Naive thymus-derived CD8-positive, alpha-beta T cell (primary cell): ENCODE measurements at places on chromosomes 5 and 9.

DNA sequence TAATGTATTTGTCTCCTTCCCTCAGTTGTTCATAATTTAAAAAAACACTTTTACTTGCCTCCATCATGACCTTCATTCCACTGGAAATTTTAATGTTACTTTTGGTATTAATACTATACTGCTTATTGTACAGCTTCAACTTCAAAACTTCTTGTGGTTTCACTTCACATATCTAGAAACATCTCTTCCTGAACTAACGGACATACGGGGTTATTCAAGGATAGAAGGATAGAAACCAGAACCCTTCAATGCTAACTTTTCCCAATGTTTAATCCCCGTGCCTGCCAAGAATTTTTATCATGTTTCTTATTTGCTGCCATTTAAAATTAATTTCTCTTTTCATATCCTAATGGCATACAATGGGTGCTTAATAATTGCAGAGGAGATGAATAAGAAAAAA lies 36.3 kb upstream of the SETD9 start:
- no peaks in the 10 kb centered on the region for H3K27me3 ChIP-seq
- H3K4me1 ChIP-seq: peaks cover 5% of the 10 kb centered on the region
- no peak overlapping the region for H3K4me3 ChIP-seq
- peaks cover 16% of the 10 kb centered on the region for H3K36me3 ChIP-seq
- DNase-seq: no peak

GRCh38 chr5:84088996-84089395 lies 295.7 kb downstream of the EDIL3 start:
- no peak for DNase-seq
- H3K27ac ChIP-seq: no peak overlapping the region
- H3K4me3 ChIP-seq: no peak overlapping the region
- peaks cover 2% of the 10 kb centered on the region for H3K27me3 ChIP-seq

- no peaks in the 10 kb centered on the region for H3K27me3 ChIP-seq
- no peaks in the 10 kb centered on the region for H3K4me1 ChIP-seq
- H3K27ac ChIP-seq: no peak overlapping the region
- no peaks in the 10 kb centered on the region for H3K36me3 ChIP-seq
- H3K4me3 ChIP-seq: no peak overlapping the region
These were observed 655.7 kb upstream of the ITGA1 start for GRCh38 chr5:52132053-52132452.

DNA sequence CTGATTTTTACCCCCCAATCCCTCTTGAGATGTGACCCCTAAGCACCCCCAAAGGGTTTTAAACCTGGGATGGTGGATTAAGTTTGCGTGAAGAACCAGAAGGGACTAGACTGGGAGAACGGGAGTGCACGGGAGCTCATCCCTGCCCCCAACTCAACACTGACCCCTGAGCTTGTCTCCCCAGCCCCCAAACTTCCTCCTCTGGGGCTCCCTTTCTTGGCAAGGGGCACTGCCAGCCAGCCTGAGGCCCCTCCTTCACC lies 5.0 kb upstream of the SET start:
- peak overlapping the region; percentile 98 for H3K4me3 ChIP-seq
- DNase-seq: no peak
- H3K27me3 ChIP-seq: no peaks in the 10 kb centered on the region
- H3K36me3 ChIP-seq: no peaks in the 10 kb centered on the region
- peak overlapping the region; percentile 98 for H3K27ac ChIP-seq
- H3K4me1 ChIP-seq: peaks cover 46% of the 10 kb centered on the region

DNA sequence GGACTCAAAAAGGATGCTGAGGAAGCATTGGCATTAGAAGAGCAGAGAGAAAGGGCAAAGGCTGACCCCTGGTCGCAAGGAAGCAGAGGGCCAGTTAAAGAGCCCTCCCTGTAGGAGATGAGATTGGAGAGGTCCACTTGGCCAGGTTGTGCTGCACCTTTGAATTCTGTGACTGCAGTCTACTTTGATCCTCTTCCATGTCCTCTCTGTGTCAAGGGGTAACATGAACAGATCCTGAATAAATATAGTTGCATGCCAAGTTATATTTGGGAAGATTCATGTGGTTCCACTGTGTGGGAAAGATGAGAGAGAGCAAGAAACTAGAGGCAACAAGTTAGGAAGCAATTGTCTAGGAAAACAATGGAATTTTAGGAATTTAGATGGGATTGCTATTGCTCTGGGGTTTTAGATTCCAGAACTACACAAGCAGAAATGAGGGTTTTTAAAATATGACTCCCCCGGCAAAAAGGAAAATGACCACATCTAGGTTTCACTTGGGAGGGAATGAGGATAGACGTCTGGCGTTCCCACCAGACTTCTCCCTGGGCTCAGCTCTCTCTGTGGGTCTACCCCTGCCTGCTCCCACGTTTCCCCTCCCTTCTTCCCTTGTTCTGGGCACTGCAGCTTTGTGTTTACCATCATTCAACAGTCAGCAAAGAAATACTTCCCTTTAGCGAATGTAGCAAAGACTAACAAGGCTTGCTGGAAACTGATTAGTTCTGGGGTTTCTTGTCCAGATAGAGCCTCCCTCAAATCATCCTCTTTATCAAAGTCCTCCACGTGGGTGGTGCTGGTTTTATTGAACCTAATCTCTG lies 63.6 kb downstream of the SNX18 start:
- H3K27ac ChIP-seq: no peak overlapping the region
- no peaks in the 10 kb centered on the region for H3K36me3 ChIP-seq
- H3K27me3 ChIP-seq: no peaks in the 10 kb centered on the region
- H3K4me1 ChIP-seq: peaks cover 4% of the 10 kb centered on the region

DNA sequence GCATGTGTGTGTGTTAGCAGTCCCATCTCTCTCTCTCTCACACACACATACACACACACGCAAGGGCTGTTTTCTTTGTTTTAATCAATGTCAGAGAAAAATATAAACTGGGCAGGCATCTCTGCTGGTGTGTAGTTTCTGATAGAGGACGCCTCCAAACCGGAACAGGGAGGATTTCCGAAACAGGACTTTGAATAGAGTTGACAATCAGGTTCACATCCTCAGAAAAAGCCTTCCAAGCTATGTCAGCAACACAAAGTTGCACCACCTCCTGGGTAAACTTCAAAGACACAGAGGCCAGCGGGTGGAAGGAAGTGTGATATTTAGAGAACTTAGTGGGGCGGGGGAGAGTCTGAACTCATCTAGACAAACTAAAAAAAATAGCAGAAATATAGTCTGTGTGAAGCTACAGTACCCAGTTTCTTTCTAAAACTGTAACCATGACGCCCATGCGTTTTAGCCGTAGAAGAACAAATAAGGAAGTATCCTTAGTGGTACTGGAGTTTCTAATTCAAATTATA lies 1.2 kb downstream of the ST8SIA4 start:
- peak overlapping the region; percentile 85 for H3K4me3 ChIP-seq
- no peaks in the 10 kb centered on the region for H3K27me3 ChIP-seq
- H3K36me3 ChIP-seq: no peaks in the 10 kb centered on the region
- H3K27ac ChIP-seq: peak overlapping the region; percentile 96
- peak; percentile 56 for DNase-seq
- peaks cover 36% of the 10 kb centered on the region for H3K4me1 ChIP-seq

DNA sequence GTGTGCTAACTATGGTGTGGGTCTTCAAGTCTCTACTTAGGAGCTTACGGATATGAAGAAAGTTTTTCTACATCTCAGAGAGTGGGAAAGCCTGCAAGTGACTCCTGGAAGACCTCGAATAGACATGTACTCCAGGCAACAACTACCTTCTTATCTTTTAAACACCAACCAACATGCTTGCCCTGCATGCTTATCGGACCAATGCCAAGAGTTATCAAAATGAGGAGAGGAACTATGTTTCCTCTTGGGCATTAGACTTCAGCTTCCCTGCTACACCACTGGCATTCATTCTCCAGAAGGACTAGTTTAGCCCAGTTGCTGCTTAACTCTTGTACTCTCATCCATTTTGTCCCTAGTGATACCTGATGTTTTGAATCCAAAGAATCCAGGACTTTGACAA lies 74.7 kb upstream of the MAN2A1 start:
- H3K36me3 ChIP-seq: no peaks in the 10 kb centered on the region
- H3K4me1 ChIP-seq: no peaks in the 10 kb centered on the region
- DNase-seq: no peak
- H3K27ac ChIP-seq: no peak overlapping the region
- no peak overlapping the region for H3K4me3 ChIP-seq

GRCh38 chr5:159905496-159905895 lies 10.8 kb upstream of the ADRA1B start:
- H3K36me3 ChIP-seq: no peaks in the 10 kb centered on the region
- no peaks in the 10 kb centered on the region for H3K27me3 ChIP-seq
- DNase-seq: no peak
- H3K4me1 ChIP-seq: peaks cover 8% of the 10 kb centered on the region

DNA sequence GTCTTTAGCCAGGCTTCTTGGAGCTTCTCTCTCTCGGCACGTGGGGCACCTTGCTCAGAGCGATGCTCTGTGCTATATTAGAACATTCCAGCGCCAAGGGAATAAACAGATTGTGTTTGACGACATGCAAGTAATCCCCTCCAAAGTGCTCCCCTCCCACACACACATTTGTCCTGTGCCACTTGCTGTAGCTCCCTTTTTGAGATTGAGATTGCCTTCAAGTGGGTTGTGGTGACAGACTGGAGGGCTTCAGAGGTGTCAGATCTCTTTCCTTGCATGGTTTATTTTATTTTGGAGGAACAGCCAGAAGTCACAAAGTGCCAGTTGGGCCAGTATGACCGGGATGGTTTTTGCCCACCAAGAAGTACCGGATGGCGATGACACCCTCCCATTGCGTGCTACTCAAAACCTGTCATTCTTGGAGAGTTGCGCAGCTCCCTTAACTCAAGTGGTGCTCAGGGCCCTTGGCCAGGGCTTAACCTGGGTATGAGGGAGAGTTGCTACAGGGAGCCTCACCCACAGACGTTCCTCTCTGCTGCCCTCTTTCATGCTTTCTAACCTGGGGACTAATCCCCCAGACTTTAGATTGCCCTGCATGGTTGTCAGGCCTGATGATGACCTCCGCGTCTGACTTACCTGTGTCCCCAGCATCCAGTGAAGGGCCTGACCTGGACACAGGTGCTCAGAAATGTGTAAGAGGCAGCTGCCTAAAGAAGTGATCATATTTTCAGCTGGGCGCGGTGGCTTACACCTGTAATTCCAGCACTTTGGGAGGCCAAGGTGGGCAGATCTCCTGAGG lies 18.8 kb upstream of the RPL26L1 start:
- no peak overlapping the region for H3K27ac ChIP-seq
- DNase-seq: no peak
- H3K4me3 ChIP-seq: no peak overlapping the region
- peaks cover 4% of the 10 kb centered on the region for H3K36me3 ChIP-seq
- H3K4me1 ChIP-seq: no peaks in the 10 kb centered on the region

- H3K4me3 ChIP-seq: peak overlapping the region; percentile 80
- H3K4me1 ChIP-seq: peaks cover 55% of the 10 kb centered on the region
These were observed 7.4 kb downstream of the SMARCA2 start for GRCh38 chr9:2022560-2022959.

DNA sequence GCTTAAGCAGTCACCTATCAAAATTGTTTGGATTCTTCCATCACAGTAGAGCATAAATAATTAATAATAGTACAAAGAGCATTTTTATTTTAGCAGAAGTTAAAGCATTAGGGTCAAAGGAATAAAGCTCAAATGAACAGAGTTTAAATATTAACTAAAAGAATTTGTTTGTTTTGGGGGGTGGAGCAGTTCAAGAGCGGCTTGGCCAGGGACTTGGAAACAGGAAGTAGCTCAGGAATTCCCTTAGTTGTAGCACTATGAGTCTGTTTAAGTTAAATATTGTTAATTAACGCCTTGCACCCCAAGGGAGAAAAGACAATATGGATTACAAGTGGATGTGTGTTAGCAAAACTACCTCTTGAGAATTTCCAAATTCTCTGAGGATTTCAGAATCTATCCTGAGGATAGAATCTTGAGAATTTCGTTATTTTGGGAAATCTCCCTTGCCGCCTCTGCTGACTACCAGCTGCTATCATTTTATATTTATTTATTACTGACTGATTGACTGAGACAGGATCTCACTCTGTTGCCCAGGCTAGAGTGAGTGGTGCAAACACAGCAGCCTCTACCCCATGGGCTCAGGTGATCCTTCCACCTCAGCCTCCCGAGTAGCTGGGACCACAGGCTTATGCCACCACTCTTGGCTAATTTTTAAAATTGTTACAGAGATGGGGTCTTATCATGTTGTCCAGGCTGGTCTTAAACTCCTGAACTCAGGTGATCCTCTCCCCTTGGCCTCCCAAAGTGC lies 96.7 kb upstream of the CHD1 start:
- no peak overlapping the region for H3K4me3 ChIP-seq
- H3K27me3 ChIP-seq: no peaks in the 10 kb centered on the region

GRCh38 chr5:64462391-64462790 lies 43.4 kb upstream of the RGS7BP start:
- H3K36me3 ChIP-seq: peaks cover 5% of the 10 kb centered on the region
- DNase-seq: no peak
- H3K4me1 ChIP-seq: no peaks in the 10 kb centered on the region
- H3K27me3 ChIP-seq: no peaks in the 10 kb centered on the region

DNA sequence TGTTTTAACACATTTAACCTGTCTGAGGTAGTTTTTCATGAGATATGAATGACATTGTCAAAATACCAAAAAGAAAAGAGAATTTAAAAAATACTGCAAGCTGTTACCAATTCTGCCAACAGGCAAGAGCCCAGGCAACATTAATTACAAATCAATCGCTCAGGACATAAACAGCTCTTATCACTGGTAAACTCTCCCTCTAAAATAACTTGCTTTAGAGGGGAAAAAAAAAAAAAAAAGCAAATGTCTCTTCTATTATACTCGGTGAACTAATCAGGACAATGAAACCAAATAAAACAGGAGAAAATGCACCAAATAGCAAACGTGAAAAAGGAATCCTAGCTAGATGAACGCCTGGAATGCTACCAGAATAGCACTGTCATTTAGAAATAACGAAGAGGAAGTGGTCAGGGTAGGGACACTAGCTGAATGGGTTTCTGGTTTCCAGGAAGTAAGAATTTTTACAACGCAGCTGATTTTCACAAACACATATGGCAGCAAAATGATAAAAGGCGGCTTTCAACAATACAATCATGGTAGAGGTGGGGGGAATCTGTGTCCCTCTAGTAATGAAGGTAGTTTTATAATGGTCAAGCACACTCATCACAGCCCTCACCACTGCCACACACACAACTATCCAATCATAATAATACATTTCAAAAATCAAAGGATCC lies 94.9 kb downstream of the DENND1A start:
- H3K27me3 ChIP-seq: no peaks in the 10 kb centered on the region
- peaks cover 28% of the 10 kb centered on the region for H3K4me1 ChIP-seq
- H3K4me3 ChIP-seq: peak overlapping the region; percentile 62
- peak overlapping the region; percentile 54 for H3K27ac ChIP-seq
- peaks cover 22% of the 10 kb centered on the region for H3K36me3 ChIP-seq

GRCh38 chr5:149500922-149501582 lies 50.2 kb downstream of the CSNK1A1 start:
- H3K27me3 ChIP-seq: no peaks in the 10 kb centered on the region
- H3K36me3 ChIP-seq: no peaks in the 10 kb centered on the region
- H3K4me3 ChIP-seq: no peak overlapping the region
- H3K27ac ChIP-seq: no peak overlapping the region
- peaks cover 3% of the 10 kb centered on the region for H3K4me1 ChIP-seq

GRCh38 chr9:115880221-115880885 lies 273.2 kb upstream of the PAPPA start:
- H3K36me3 ChIP-seq: no peaks in the 10 kb centered on the region
- H3K27ac ChIP-seq: no peak overlapping the region
- DNase-seq: no peak
- no peak overlapping the region for H3K4me3 ChIP-seq
- H3K4me1 ChIP-seq: no peaks in the 10 kb centered on the region
- peaks cover 7% of the 10 kb centered on the region for H3K27me3 ChIP-seq
